ENCODE measurements at places on chromosomes 7 and 10.

GRCh38 chr10:43679509-43679908, 30.8 kb upstream of the ZNF32 start:
- DNase-seq: no peak

DNA sequence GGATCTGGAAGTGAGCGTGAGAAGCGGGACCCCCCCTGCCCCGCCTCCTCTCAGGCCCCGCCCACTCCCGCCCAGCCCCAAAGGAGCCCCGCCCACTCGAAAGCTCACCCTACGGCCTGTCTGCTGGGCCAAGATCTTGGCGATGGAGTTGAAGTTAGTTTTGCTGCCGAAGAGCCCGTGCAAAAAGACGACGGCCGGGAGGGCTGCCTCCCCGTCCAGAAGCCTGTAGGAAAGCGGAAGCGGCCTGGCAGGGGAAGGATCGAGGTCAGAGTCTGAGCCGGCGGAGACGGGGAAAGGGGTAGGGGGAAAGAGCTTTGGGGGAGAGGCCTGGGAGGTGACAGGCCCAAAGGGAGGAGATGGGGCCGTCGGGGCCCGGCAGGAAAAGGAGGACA, 386 bp downstream of the ABHD11 start:
- peak; percentile 64 for DNase-seq

GRCh38 chr10:126407831-126408230, 19.6 kb upstream of the ADAM12 start:
- DNase-seq: peak; percentile 42

GRCh38 chr7:155803418-155804376, 8.6 kb downstream of the SHH start:
- DNase-seq: no peak

DNA sequence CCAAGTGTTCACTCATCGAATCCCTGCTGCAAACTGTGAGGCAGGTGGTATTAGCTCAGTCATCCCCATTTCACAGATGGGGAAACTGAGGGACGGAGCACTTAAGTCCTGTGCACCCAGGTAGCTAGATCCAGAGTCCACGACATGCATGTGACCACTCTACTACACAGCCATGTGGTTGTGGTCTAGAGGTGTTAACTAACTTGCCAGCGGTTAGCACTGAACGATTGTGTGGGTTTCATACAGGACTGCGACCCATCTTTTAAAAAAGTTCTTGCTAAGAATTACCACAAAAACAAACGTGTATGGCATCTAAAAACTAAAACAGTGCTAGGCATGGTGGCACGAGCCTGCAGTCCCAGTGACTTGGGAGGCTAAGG, 16.1 kb upstream of the ABCC2 start:
- no peak for DNase-seq

- DNase-seq: no peak
These were observed 1.2 kb downstream of the ARL3 start for GRCh38 chr10:102712843-102713538.

DNA sequence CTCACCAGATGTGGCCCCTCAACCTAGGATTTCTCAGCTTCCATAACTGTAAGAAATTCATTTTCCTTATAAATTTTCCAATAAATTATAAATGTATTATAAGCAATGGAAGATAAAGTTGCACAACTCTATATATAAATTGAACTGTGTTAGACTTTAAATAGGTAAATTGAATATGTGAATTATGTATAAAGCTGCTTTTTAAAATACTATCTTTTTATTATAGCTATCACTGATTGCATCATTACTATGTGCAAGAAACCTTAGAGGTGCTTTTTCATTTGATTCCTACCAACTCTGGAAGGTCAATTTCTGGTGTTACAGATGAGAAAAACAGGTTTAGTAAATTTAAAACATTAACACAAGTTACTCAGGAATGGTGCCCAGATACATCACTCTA, 8.4 kb downstream of the MTERF1 start:
- DNase-seq: no peak

- no peak for DNase-seq
These were observed 379.5 kb downstream of the THSD7A start for GRCh38 chr7:11452476-11452875.

DNA sequence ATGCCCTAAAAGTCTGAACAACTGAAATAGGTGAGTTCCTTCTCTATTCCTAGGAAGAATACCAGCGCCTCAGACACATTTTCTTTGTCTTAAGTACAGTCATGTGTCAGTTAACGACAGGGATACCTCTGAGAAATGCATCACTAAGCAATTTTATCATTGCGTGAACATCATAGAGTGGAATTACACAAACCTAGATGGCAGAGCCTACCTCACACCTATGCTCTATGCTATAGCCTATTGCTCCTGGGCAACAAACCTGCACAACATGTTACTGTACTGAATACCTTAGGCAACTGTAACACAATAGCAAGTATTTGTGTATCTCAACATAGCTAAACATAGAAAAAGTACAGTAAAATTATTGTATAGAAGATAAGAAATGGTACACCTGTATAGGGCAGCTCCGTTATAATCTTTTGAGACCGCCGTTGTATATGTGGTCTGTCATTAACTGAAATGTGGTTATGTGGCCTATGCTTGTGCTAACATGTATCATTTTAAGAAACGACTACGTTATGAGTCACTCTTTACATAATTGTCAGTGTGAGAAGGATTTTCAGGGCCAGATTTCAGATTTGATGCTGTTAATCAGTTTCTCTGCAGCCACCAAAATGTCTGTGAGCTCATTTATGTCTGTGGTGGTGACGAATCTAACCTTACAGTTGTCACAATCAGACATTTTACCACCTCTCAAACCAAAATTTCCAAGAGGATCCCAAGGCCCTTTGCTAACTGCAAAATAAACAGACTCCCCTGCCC, 66.1 kb upstream of the STK17A start:
- DNase-seq: peak; percentile 12

GRCh38 chr10:83545901-83546391, 593.4 kb upstream of the GHITM start:
- DNase-seq: no peak

DNA sequence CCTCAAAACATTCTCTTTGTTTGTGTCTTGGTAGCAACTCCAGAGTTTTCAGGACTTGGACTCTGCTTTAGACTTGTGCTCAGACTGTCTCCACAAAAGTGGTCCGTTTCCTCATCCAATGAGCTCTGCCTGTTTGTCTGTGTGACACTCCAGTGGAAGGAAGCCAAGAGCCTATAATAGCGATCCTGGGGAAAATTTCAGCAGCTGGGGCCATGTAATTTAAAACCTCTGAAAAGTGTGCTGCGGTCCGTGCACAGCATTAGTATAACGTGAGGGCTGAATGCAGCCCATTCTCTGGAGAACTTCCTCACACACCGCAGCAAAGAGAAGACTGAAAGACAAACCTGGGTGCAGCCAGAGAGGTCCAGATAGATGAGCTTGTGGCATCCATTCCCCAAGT, at the start of gene LRRC17:
LRRC17 (plus strand) TSS at position 259 of the 400 bp plus-strand sequence. CDS start 20,914 bp downstream, outside the sequence.
- peak; percentile 76 for DNase-seq

- peak; percentile 71 for DNase-seq
These were observed 159.6 kb downstream of the PARD3 start for GRCh38 chr10:34655286-34656170.

DNA sequence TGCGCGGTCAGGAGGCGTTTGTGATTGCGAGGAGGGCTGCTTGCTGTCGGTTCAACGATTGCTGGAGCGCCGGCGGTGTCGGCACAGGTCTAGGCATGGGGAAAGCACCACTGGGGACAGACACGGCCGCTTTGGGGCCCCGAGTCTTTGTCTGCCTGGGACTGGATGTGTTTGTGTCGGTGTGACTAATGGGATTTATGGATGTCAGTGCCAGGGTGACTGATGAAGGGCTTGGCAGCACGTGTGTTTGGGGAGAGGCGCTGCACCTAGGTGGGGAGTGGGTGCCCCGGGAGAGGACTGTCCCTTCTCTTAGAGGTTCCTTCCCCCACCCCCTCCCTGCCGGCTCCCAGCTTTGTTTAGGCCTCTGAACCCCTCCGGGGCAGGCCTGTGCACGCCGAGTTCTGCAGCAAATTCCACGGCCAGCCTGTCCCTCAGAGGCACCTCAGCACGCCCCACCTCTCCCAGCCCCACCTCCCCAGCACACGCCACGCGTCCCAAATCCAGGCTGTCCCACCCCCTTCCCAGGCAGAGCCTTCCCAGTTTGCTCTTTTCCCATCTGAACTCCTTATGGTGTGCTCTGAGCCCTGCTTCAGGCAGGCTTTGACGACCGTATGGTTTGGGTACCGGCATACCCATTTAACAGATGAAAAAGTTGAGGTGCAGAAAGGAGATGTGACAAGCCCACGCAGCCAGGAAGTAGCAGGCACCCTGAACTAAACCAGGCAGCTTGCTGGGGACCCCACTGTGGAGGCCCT, 6.4 kb upstream of the TNRC18 start:
- DNase-seq: peak; percentile 65

DNA sequence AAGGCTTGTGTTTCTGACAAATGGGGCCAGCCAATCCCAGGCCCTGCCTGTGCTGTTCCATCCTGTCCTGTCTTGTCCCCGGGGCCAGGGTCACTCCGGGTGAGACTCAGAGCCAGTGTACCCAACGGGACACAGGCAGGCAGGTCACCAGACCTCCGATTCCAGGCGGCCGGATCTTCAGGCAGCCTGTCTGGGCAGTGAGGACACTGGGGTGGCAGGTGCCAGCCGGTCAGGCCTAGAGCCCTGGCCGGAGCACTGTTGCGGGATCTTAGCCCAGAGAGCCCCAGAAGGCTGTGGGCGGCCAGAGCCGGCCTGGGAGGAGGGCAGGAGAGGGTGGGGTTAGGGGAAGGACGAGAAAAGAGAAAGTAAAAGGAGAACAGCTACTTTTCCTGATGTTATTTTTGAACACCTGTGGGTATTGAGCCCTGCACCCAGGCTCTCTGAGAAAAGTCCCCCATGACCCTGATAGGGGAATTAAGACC, 134.3 kb upstream of the TNRC18 start:
- peak; percentile 53 for DNase-seq

- DNase-seq: peak; percentile 65
These were observed 38.5 kb downstream of the ZNF777 start for GRCh38 chr7:149422162-149422913.

DNA sequence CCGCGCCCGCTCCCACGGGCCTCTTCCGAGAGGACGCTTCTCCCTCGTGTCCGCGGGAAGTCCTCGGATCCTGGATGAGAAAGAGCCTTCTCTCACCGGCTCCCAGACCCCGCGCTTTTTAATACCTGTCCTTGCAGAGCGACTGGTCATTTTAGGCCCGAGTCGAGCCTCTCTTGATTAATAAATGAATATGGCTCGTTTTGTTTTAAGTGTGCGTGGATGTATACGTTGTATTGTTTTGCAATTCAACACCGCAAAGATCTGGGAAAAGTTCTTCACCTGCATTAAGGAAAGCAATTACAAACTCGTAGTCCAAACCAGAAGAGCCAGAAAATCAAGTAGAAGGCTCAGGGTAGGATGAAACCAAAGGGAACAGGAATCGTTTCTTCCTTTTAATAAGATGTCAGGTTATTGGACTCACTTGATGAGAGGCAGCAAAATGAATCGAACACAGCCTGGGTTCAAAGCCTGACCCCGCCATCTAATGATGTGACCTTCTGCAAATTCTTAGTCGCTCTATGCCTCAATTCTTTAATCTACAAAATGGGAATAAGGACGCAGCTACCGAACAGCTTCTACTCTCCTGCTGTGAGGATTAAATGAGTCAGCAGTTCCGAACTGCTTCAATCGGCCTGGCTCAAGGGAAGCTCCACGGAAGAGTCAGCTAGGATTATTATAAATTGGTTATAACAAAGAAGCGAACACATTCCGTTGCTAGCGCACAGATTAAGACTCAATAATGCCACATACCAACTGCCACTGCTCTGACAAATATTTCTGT, 277.8 kb upstream of the NEBL start:
- DNase-seq: no peak

DNA sequence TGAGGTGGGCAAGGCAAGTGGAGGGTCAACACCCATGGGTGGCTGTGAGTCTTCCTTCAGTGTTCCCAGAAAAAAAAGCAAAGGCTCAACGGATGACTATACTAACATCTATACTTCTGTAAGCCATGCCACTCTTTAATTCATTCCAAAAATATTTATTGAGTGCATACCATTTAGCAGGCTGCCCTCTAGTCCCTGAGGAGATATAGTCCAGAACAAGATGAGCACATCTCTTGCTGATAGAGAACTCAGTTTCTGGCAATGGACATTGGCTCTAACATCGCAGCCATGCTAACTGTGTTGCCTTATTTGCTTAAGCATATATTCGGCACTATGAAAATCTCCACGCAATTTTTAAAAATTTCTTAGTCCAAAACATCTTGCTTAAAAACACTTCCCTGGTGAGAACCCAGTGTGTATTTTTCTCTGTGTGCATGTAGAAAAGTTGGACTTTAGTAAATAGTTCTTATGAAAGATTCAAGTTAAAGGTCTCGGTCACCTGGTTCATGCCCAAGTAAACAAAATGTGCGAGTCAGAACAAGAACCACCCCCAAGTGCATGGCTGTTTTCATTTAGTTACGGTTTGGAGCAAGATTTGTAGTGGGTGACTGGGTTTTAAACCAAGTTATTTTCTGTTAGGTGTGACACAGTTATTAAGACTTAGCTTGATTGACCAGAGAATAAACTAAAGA, 69.8 kb downstream of the MET start:
- no peak for DNase-seq
